NCI-H2029 (cell line): ENCODE measurements at places on chromosomes 16 and 17.

DNA sequence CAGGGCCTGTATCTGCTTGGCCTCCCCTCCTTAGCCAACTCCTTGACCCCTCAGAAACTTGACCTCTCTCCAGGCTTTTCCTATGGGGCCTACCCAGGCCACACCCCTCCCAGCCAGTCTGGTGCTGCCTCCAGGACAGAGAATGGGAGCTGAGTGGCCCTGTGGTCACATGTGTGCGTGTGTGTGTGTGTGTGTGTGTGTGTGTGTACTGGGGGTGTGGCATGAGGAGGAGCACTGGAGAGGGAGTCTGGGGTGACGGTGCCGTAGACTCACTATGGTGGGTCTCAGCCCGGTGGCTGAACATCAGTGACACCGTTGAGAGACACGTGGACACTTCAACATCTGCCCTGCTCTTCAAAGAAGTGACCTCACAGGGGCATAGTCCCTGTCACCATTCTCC is 180.4 kb downstream of the ENGASE start:
- DNase-seq: no peak

DNA sequence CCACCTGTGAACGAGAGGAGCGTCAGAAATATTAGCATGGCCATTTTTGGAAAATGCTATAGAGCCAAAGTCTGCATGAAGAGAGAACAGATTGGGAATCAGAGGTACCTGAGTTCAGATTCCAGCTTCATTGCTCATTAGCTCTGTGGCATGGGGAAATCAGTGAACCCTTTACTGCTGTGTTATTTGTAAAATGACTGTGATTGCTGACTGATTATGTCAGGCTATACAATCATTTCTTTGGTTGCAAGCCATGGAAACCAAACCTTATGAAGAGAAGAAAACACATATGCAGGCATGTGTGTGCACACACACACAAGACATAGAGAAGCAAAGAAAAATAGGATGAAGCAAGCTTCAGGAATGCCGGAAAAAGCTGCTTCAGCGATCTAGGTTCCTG is 101.4 kb upstream of the HSBP1 start:
- DNase-seq: no peak

DNA sequence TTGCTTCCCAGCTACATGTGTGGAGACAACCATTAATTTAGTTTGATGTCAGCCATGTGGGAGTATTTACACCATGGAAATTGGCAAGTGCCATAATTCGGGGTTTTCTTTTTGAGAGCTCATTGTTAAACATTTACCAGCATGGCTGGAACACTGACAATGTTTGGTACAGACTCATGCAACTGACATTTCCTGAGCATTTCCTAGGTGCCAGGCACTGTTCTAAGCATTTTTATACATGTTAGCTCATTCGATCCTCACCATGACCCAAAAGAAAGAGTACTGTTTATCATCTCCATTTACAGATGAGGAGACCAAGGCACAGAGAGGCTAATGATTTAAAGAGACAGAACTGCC is 86.9 kb downstream of the FOXL1 start:
- DNase-seq: no peak

DNA sequence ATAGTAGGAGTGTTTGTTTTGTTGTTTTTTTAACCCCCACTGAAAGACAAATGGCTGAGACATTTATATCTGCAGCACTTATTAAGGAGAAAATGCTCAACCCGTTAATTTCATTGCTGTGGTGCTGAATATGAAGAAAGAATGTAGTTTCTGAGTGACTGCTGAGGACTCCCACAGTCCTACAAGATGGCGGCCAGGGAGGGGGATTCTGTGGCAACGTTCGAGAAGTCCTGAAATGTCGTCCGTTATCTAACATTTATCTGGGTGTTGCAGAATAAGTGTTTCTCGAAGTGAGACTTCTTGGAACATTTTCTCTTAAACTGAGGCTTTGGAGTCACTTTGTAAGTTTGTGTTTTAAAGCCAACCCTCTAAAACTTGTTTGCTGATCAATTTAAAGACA is 530.4 kb downstream of the XYLT1 start:
- no peak for DNase-seq

GRCh38 chr17:74524653-74525464 is 6.4 kb downstream of the CD300LB start:
- DNase-seq: no peak

DNA sequence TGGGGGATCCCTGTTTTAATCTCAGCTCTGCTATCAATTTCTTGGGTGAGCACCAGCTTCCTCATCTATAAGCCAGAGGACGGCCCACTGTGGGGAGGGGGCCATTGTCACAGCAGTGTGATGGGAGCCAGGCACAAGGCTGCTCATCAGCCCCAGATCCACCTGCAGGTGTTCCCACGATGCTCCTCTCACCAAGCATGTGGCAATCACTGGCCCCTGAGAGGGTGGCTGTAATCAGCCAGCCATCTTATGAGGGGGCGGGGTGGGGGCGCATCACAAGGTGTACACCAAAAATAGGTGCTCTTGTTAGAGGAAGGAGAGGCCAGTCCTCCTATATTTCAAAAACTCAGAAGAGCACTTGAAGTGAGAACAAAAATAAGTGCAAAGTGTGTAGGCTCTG is 31.2 kb downstream of the HNF1B start:
- DNase-seq: no peak

DNA sequence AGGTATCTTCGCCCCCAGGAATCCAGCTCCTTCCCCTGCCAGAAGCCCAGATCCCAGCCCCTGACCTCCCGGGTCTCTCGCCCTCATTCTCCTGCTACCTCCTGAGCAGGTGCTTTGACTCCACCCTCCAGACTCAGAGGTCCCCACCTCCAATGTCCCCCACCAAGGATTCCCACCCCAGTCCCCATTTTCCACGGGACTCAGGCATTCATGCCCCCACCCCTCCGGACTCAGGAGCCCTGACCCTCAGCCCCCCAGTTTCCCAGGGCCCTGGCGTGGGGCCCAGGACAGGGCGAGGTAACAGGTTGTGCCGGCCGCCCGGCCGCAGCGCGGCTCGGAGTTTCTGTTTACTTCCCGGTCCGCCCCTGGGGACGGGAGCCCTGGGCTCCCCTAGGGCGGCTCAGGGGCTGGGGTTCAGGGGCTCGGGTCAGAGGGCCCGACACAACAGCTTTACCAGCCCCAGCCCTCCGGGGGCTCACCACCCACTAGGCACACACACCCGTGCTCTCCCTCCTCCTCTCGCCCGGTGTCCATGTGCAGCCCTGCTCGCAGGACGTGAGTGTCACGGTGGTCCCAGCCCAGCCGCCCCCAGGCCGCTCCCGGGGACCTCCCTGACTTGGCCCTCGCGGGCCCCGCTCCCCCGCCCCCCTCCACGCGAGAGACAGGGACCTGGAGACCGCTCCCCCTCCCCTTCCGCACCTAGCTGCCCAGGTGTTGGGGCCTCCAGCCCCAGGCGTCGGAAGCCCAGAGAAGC is 595 bp downstream of the BICDL2 start:
- DNase-seq: no peak

DNA sequence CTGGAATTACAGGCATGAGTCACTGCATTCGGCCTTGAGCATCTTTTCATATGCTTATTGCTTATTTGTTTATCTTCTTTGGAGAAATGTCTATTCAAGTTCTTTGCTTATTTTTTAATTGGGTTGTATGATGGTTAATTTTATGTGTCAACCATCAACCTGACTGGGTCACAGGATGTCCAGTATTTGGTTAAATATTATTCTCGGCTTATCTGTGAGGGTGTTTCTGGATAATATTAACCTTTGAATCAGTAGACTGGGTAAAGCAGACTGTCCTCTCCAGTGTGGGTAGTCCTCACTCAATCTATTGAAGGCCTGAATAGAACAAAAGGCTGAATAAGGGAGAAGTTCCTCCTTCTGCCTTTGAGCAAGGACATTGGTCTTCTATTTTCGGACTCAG is 142.0 kb downstream of the SSH2 start:
- no peak for DNase-seq

GRCh38 chr16:57753448-57754353 is 18.1 kb downstream of the KATNB1 start:
- no peak for DNase-seq

GRCh38 chr17:72187556-72187955 is 66.7 kb downstream of the SOX9 start:
- DNase-seq: peak; percentile 76

DNA sequence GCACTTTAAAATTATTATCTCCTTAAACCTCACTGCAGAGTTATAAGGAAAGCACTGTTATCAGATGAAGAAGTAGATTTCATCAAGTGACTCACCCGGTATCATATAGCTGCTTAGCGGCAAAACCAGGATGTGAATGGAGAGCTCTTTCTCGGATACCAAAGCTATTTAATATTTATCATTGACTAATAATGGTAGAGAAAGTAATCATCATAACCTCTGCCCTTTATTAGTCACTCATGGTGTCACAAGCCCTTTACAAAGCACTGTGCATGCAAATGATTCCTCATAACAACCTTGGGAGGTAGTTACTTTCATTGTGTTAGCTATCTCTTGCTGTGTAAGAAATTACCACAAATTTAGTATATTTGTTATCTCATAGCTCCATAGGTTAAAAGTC is 592.9 kb downstream of the MAF start:
- DNase-seq: no peak

DNA sequence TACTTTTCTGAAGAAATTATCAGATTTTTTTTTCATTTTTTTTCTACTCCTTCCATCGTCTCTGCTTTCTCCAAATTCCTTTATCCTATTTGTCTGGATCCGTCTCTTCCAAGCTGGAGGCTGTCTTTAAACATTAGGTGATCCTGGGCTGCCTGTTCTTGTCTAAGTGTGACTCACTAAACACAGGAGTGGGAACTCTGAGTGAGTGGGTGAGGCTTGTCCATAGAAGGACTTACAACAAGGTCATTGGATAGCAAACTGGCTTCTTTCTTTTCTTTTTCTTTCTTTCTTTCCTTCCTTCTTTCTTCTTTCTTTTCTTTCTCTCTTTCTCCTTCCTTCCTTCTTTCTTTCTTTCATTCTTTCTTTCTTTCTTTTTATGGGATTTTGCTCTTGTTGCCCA is 18.2 kb downstream of the ALOX15 start:
- no peak for DNase-seq

GRCh38 chr16:20303012-20303411 is 24.3 kb downstream of the GP2 start:
- no peak for DNase-seq

GRCh38 chr17:69733171-69734012 is 318.9 kb downstream of the MAP2K6 start:
- no peak for DNase-seq

DNA sequence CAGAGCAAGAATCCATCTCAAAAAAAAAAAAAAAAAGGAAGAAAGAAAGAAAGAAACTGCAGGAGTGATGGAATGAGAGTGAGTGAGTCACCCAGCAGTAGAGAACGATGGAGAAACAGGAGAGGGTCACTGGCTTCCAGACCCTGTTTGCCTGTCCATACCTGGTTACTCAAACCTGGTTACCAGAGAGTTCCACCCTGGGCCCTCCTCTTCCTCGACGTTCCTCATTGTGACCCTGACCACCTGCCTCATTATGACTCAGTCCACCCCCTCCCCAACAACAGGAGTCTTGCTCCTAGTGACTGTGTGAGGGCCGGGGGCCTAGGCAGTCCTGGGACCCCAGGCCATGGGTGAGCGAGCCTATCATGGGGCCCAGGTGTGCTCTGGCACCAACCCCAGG is at the start of gene SPEM3:
SPEM3 (plus strand) TSS at position 301 of the 400 bp plus-strand sequence; CDS start at position 347, 46 bp downstream.
- no peak for DNase-seq

DNA sequence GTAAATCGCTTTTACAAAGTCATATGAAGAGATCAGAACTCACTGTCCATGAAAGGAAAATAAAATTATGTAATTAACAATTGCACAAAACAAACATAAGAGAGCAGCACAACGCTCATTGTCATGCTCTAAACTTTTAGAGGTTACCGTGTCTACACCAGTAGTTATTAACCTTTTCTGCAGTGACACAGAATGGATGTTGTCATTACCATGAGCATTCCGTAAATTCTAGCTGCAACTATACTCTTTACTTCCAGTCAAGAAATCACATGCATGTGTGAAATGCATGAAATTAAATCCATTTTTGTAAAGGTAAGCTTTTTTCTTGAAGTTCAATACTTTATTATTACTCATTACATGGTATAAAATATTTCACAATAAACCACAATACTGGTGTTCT is 38.2 kb downstream of the USP32 start:
- DNase-seq: no peak

DNA sequence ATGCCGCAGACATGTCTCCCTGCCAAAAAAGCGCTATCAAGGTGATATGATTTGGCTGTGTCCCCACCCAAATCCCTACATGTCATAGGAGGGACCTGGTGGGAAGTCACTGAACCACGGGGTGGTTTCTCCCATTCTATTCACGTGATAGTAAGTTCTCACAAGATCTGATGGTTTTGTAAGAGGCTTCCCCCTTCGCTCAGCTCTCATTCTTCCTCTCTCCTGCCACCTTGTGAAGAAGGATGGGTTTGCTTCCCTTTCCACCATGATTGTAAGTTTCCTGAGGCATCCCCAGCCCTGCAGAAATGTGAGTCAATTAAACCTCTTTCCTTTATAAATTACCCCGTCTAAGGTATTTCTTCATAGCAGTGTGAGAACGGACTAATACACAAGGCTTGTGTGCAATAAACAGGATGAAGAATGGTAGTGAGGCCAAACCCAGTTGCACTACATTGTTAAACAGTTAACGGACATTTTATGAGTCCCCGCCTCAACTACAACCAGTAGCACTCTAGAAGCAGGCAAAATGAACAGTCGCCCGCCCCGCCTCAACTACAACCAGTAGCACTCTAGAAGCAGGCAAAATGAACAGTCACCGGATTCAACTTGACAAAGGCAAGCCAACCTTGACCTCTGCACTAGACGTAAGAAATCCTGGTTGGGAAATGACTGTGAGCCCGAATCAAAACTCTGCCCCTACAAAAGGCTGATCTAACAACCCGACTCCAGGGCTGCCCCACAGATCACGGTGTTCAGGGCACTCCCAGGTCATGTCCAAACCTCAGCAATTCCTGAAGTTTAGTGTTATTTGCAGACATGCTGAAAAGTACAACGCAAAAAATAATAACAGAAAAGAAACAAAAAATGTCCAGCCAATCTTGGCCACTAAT is 26.3 kb downstream of the VPS53 start:
- no peak for DNase-seq

DNA sequence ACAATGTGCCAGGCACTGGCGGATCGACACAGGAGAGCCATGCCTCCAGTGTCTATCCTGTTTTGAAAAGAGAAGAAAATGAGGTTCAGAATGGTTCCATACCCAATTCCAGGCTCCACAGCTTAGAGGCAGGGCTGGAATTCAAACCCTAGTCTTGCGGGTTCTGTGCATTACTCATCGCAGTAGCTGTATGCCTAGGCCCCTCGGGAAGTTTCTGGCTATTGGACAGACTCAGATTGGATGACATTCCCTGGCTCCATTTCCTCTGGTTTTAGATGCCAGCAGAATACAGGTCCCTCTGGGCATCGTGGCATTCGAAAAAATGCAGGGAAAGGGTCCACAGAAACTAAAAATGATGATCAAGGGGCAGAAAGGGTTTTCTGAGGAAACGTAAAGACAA is 184.7 kb downstream of the COPRS start:
- DNase-seq: no peak

DNA sequence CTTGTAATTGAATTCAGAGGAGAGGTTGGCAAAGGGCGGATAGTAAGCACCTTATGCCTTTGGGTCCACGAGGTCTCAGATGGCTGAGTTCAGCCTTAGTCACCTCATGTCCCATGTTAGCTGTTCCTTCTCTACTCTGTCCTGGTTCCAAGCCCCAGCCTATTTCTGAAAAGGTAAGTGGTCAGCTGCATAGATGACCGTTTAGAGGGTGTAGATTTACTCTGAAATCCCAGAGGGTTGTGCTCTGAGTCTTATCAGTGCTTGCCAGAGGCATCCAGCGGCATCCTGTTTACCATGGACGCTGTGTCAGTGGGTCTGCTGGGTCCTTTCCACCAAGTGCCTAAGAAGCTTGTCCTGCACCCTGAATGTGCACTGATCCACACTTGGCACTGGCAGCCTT is 1.9 kb downstream of the ZNF778 start:
- DNase-seq: no peak

GRCh38 chr17:5582209-5583185 is 1.8 kb downstream of the NLRP1 start:
- no peak for DNase-seq
